Mucosa of descending colon (tissue), 3 donors: ENCODE measurements at places on chromosomes 12 and 14. TPM values are rescaled to one million over a fixed set of nuclear protein-coding genes. Genes with fewer than 3 reads are reported as not detected.
A peak's percentile ranks its signal among the peaks of the same experiment; 100 is the strongest.

Gene ADCY4
- total RNA-seq, result 13.9 TPM

Gene B3GNT4
- 0.82 TPM for total RNA-seq

Gene NID2
- 32.5 TPM for total RNA-seq

GRCh38 chr12:109671502-109671901 is 42.1 kb upstream of the FAM222A start:
- no peak for DNase-seq

GRCh38 chr14:50953502-50953901 is 9.2 kb upstream of the PYGL start:
- DNase-seq, result no peak

GRCh38 chr12:120668868-120669840 is 17.8 kb upstream of the MLEC start:
- DNase-seq, result peak; percentile 61

DNA sequence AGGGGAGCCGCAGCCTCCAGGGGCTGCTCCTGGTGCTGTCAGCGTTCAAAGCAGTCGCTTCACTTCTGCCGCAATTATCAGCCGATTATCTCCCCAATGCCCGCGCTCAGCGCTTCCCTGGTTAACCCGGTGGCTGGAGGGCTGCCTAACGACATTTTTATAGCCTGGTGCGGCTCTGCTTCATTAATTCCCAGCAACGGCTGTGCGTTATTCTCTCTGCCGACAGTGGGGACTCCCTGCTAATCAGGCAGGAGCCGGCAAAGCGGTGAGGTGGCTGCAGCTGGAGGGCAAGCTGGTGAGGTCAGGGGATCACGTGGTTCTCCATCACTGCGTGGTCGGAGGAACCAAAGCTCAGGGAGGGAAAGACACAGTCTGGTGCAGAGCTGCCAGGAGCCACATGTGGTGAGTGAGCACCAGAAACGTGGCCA is 62.9 kb downstream of the GLRX5 start:
- no peak for DNase-seq

GRCh38 chr14:22271838-22272799 is 316.9 kb downstream of the DAD1 start:
- DNase-seq, result no peak

- DNase-seq, result peak; percentile 73
Observed at GRCh38 chr14:104820669-104821228, 19.8 kb downstream of the ZBTB42 start.

Gene LTBP2
- 3.0 TPM for total RNA-seq

DNA sequence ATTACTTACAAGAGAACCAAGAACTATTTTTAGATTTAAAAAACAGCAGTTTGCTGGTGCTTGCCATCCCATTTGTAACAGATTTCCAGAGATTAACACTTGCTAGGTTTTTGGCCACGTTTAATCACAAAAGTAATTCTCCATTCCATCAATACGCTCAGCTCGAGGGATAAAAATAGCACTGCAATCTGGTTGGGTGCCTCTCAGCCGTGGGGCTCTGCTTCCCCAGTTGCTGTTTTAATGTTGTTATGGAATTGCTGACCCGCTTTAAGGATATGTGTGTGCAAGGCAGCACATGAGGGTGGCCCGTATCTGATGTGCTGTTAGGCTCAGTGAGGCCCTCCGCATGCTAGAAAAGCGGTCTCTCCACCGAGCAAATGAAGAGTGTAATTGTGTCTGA is 222.2 kb upstream of the TMEM260 start:
- no peak for DNase-seq

DNA sequence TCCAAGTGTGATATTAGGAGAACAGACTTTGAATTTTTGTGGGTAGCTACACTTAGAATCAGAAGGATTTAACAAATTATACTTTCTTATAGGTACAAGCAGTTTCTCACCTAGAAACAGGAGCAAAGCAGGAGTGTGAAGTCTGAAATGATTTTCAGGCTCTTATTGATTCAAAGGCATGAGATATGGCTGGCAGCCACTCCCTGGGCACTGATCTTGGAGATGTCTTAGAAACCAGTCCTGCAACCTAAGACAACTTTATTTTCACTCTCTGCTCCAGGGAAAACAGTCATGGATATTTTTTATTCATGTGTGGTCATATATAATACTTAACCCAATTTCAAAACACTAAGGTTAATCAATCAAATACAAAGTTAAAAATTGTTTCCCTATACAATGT is 254.9 kb upstream of the TMEM132C start:
- peak; percentile 57 for DNase-seq

DNA sequence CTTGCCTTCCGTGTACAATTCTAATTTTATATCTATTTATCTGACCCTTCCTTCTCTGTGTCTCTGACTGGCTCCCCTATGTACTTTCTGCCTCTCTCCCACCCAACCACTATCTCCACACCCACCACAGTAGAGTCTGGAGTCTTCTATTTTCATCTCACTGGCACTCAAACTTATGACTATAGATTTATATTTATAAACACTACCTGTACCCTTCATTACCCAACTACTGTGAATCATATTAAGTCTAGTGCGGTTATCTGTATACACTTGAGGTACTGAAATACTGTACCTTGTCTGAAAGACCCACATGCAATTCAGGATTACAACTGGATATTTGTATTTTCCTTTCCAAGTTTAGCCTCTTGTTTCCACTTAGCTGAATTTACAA is 36.1 kb downstream of the ATP2B1 start:
- DNase-seq, result no peak

GRCh38 chr12:6684609-6685008 is 4.6 kb downstream of the ZNF384 start:
- no peak for DNase-seq

- no peak for DNase-seq
Observed at GRCh38 chr14:89277203-89277602, 139.8 kb downstream of the FOXN3 start.

- no peak for DNase-seq
Observed at GRCh38 chr12:112833267-112833666, 41.7 kb downstream of the RPH3A start.

GRCh38 chr14:61661471-61662400 is 33.6 kb upstream of the HIF1A start:
- no peak for DNase-seq

- no peak for DNase-seq
Observed at GRCh38 chr14:104228221-104228620, 89.8 kb downstream of the KIF26A start.

DNA sequence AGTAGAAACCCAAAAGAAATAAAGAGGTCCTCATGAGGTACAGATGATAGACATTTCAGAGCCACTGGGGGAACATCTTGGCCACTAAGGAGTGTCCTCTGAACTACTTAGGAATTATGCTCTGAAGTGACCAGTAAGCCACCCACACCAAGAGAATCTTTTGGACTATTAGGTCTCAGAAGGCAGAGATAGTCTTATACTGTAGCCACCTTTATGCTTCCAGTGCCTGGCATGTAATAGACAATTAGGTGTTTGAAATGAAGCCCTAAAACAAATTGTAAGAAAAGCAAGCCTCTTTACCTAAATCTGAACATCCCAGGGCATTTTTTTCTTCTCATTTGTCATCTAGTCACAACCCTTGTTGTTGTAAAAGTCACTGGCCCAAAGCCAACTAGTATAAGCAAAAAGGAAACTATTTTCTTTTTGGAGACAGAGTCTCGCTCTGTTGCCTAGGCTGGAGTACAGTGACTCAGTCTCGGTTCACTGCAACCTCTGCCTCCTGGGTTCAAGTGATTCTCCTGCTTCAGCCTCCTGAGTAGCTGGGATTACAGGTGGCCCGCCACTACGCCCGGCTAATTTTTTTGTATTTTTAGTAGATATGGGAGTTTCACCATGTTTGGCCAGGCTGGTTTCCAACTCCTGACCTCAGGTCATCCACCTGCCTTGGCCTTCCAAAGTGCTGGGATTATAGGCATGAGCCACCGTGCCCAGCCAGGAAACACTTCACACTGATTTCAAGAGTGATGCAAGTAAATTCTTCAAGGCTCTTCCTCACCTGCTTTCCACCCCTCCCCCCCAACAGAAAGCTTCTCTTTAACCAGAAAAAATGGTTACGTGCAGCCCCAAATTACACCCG is 11.1 kb downstream of the PLEKHA5 start:
- no peak for DNase-seq

Gene KIF5A
- 9.1 TPM for total RNA-seq

Gene EIF2S3B
- total RNA-seq, result 0.22 TPM

- DNase-seq, result no peak
Observed at GRCh38 chr12:92886131-92886530, 43.0 kb downstream of the EEA1 start.

Gene KRT3
- total RNA-seq, result not detected

DNA sequence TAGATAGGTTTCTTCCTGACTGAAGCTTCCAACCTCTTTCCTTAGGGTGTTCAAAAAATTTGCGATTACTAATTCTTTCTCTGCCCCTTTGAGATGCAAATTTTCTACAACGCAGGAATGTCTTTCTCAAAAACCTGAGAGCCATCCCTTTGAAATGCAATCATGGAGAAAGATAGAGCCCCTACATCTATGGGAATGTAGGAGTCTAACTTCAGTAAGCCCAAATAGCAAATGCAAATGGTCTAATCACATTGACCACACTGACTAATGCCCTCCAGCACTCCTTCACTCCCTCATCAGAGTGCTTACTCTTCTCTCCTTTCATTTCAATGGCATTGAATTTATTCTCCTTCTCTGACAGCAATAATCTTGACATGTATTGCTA is 107.1 kb downstream of the SLC6A15 start:
- DNase-seq, result no peak

DNA sequence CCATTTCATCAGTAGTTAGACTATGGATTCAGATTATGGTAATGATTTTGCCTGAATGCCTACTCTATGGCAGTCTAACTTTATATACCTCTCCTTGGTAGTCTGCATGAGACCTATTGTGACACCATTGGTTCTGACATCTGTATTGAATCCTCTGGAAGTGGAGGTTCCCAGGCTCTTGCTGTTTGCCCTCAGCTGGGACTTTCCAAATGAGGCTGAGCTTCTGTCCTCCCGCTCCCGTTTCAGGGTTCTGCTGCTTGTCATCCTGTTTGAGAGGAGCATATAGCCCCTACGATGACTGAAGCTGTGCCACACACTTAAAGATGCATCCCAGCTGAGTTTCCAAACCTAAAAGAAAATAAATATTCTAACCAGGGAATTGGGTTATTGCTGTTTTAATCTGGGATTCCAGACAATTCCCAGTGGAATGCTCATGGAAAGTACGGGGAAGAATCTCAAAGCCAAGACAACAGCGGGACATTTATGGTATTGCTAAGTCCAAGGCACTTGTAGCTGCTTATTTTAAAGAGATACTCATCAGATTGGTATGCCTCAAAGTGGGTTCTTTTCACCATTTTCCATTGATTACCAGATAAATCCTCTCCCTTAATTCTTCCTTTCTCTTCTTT is 105.9 kb downstream of the ETV6 start:
- DNase-seq, result no peak

DNA sequence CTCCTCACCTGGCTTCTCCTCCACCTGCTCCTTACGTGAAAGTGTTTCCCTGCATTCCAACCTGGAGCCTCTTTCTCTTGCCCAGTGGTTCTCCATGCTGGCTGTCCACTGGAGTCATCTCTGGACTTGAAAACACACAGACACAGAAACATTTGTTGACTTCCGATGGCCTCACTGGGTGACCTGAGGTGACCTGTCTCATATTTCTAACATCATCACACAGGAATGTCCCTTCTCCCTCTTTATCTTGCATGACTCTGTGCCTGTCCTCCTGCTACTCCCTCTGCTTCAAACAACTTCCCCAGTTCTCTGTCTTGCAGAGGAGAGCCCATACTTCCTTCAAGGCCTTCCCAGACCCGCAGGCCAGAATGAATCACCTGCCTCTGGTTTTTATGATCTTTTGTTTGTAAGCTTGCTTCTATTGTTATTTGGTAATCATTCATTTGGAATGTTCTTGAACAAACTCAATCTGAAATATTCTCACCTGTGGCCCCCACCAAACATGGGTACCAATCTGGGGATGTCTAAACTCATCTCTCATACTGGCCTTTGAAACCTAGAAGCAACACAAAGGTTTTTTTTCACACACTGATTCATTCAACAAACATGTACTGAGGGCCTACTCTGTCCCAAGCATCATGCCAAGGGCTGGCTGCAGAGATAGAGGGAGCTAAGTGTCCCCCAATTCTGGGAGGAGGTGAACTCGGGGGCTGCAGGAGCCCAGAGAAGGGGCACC is 9.7 kb upstream of the RIN3 start:
- no peak for DNase-seq

DNA sequence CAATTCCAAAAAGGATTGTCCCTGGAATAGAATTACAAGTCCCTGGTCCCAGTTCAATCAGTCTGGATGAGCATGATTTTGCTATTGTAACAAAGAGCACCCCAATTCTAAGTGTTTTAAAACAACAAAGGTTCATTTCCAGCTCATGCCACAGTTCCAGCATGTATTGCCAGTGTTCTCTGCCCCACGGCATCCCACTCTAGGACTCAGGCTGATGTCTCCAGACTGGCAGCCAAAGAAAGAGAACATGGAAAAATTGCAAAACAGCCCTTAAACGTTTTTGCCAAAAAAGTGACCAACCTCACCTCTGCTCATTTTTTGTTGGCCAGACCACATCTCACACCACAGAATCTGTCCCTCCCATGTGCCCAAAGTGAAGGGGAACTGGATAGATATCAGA is 116.0 kb upstream of the PLXNC1 start:
- no peak for DNase-seq

Gene C12orf54
- total RNA-seq, result 0.41 TPM

DNA sequence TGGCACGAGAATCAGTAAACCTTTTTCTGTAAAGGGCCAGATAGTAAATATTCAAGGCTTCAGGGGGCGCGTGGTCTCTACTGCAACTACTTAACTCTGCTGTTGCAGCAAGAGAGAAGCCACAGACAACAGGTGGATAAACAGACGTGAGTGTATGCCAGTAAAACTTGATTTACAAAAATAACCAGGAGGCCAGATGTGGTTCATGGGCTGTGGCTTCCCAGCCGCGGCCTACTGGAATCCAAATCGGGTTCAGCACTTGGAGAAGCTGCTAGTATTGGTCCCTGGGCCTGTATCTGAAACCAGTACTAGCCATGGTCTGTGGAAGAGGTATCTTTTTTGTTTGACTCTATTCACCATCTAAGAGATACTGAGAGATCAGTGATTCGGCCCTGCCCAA is 13.3 kb downstream of the PPP2R5C start:
- DNase-seq, result no peak

Gene ZFYVE21
- total RNA-seq, result 67.1 TPM

DNA sequence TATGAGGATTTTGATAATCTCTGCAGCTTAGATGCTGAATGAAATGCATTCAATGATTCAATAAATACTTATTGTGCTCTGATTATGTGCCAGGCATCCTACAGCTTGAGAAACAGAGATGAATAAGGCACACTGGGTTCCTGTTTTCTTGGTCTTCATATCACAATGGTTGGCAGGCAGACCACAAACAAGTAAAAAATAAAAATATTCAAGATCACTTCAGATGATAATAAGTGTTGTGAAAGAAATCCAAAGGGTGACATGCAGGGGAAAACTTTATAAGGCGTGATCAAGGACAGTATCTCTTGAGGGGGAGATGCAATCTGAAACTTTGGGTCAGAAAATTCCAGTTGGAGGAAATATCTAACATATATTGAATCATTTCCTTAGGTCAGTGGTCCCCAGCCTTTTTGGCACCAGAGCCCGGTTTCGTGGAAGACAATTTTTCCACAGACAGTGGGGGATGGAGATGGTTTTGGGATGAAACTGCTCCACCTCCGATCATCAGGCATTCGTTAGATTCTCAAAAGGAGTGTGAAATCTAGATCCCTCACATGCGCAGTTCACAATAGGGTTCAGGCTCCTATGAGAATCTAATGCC is 73.7 kb upstream of the RAP1B start:
- DNase-seq, result no peak

- no peak for DNase-seq
Observed at GRCh38 chr14:81454572-81455218, 54.6 kb upstream of the STON2 start.

Gene PTGDR
- total RNA-seq, result 20.9 TPM
